ENCODE measurements at places on chromosomes 5 and 9.

DNA sequence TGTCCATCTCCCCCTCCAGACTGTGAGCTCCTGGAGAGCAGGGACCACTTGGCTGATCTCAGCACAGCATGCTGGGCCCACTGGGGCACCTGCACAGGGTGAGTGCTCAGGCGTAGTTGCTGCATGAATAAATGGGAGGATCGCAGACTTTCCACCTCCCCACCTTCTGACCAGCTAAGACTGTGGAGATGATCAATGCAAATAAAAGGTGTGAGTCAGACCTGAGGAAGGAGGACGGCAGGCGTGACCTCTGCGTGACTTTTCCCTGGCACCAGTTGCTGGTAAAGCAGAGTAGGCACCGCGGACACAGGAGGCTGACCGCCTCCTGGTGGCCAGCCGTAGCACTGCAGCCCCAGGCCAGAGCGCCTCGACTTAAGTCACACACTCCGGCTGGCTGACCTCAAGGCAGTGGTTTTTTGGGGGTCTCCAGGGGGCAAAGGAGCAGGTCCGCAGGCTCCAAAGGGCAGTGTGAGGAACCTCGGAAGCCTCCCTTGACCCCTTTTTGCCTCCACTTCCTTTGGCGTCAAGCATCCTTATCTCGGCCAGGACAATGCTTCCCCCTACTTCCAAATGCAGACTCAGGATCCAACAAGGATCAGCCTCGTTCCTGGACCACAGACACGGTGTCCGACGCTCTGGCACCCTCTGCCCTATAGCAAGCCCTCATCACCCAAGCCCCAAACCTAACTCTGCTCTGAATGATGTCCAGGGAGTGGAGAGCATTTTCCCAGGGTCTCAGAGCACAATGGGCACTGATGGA, 12.7 kb upstream of the TDRD7 start:
- DNase-seq = peak; percentile 53

DNA sequence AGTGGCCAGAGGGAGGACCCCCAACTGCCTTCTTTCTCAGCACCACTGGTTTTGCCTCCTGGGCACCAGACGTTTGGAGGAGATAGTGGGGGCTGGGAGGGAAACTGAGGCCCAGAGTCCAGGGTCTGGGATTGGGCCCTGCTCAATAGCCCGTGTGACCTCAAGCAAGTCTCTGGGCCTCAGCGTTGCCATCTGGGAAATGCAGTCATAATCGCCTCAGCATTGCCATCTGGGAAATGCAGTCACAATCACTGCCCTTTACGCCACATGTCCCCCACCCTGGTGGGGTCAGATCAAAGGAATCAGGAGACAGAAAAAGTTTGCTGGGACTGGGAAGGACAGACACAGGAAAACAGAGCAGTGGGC, 1.6 kb downstream of the SH2D3C start:
- no peak for DNase-seq

- DNase-seq = no peak
These were observed 21.3 kb downstream of the CYSTM1 start for GRCh38 chr5:140196115-140196814.

- no peak for DNase-seq
These were observed 18.3 kb upstream of the IL13 start for GRCh38 chr5:132639706-132640130.

DNA sequence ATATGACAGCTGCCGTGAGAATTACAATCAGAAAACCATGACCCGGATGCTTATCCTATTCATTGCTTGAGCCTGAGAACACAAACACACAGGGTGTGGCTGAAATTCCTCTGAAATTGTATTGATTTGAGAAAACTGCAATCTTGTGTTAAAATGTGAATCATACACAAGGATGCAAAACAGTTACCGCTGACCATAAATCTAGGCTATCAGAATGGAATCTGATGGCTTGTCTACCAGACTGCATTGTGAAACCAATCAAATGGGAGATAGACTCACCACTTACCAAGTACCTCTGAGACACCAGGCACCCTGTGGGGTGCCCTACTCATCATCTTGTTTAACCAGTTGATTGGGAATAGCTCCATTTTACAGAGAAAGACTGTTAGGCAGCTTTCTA, 188.7 kb upstream of the MSX2 start:
- peak; percentile 56 for DNase-seq

- DNase-seq = peak; percentile 64
These were observed 742 bp downstream of the BHMT2 start for GRCh38 chr5:79070350-79070667.
